NCI-H1105 treated with DMSO at 0.1 percent for 48 hours (cell line): ENCODE measurements at places on chromosomes 7 and 10.

- DNase-seq: no peak
Measured at GRCh38 chr10:35555962-35556930, 48.9 kb upstream of the GJD4 start.

DNA sequence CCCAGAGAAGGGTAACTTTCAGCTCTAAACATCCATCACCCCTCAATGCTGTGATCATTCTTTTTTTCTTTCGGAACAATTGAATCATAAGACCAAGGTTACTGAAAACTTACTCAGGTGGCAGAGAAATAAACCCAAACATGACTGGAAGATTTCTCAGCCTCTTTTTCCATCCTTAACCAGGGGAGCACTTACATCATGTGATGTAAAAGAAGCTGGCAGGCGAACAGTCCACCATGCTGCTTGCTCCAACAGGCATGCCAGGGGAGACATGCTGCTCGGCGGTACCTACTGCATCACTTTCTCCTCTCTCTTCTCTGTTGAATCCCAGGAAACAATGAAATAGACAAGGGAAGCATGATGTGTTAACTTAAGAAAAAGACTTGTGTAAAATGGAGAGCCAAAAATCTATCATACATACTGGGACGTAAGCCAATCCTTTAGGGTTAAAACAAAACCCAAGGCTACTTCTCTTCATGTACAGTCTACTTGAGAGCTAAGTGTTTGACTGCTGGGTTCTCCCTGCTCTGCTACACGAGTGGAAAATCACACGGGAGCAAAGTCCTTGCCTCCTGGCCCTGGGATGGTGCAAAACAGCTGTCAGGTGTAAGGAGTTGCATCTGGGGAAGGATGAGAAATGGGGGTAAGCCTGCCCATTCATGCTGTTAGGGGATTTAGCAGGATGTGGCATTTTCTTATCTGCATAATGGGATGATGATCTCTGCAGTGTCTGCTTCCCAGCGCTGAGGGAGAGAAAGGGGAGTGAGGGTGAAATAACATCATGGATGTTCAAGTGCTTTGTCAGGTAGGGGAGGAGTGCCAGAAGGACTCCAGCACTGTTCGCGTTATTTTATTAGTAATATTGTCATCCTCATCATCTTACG, 64.3 kb upstream of the ZNF438 start:
- DNase-seq: no peak

DNA sequence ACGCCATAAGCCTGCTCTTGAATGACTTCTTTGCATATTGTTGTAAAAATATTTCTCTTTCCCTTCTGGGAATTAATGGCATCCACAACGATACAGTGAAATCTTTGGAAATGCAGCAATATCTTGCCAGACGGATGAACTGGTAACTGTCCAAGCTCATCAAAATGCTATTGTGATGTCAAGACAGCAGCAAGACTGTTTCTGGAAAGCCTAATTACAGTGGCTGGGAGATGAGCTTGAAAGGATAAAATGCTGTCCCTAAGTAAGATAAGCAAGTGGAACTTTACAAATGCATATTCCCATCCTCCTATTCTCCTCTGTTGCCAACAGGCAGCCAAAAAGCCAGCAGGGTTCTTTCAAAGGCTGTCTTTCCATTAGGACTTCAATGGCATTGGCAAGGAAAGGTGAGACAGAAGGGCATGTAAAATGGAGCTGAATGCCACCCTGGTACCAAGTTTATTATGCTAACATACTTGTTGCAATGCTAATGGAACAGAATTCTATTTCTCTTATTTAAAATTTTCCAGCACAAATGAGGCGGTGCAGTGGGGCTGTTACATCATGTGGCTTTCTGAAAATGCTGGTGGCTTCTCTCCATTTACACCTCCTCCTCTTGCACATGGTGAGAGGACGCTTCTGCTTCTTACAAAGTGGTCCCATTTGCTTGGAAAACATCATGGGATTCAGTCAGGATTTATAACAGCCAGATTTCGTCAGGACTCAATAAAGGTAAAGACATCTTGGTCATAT, 178.3 kb upstream of the PTER start:
- DNase-seq: no peak

DNA sequence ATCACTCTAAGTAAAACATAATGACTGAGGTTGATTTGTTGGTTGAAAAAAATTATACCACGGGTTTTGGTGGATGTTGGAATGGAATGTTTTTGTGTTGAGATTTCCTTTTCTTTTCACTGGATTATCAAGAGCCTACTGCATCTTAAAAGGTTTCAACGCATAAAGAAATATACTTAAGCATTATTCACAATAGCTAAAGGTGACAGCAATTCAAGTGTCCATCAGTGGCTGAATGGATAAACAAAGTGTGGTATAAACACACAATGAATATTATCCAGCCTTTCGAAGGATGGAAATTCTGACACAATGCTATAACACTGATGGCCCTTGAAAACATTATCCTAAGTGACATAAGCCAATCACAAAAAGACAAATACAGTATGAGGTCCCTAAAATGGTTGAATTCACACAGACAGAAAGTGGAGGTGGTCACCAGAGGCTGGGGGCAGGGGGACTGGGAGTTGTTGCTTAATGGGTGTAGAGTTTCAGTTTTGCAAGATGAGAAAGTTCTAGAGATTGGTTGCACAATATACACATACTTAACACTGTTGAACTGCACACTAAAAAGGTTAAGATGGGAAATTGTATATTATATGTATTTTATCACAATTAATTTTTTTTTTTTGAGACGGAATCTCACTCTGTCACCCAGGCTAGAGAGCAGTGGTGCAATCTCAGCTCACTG, 122.3 kb downstream of the NRP1 start:
- DNase-seq: no peak

- DNase-seq: peak; percentile 78
Measured at GRCh38 chr7:104980841-104981671, 32.9 kb upstream of the KMT2E start.

DNA sequence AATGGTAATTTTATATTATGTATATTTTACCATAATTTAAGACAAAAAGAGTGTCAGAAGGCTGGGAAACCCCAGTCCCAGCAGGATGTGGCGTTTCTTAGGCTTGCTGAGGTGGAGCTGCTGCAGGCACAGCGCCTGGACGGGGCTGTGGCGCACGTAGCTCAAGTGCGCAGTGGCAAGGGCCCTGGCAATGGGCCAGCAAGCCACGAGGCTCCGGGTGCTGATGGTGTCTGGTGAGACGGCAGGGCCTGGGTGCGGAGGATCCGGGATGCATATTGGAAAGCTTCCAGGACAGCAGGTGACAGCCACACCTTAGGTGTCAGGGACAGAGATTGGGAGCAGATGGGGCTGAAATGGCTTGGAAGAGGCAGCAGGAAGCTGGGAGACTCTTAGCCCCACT, 37.2 kb downstream of the CLEC2L start:
- DNase-seq: peak; percentile 97

DNA sequence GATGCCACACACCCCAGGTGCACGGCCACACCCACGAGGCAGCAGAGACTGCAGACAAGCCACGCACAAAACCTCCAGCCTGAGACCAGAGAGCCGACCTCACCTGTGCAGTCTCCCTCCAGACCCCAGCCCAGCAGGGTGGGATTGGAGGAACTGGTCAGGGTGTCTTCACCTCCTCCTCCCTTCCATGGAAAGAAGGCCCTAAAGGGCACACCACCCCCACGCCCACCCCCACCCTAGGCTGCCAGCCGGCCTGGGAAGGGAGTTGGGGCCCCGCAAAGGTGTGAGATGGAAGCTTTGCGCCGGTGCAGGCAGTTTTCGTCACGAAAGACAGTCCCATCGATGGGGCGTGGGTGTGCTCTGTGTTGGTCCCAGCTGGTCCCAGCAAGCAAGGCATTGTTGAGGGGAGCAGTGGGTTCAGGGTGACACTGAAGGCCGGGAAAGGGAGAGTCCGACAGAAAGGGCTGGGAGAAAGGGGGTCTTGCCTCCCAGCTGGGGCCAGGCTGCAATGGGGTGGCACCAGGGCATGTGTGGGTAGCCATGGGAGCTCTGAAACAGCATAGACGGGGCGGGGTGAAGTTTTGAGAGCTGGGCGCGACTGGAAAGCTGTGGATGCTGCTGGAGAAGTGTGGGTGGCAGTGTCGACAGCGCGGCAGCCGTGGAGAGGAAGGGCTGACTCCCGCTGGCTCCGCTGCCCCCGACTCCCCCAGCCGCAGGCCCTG, 349.2 kb downstream of the GLRX3 start:
- no peak for DNase-seq

DNA sequence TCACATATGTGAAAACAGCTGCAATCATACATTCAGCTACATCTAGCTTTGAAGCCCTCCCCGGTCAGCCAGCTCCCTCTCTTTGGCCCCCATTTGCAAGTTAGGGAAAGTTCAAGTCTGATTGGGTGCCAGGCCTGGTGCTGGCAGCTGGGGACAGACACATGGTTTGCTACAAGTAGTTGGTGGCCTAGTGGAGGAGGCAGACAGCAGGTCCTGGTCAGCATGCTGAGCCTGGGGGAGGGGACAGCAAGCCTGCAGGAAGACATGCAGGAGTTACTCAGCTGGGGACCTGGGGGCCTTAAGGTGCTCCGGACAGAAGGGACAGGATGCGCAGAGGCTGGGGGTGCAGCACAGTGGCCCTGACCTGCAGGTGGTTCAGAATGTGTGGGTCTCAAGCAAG, 956.9 kb upstream of the ZNF722 start:
- no peak for DNase-seq

- DNase-seq: no peak
Measured at GRCh38 chr7:81641873-81642272, 128.0 kb downstream of the HGF start.

GRCh38 chr10:106872176-106872575, 292.3 kb downstream of the SORCS1 start:
- DNase-seq: no peak
